ENCODE measurements at places on chromosomes 1 and 21.

- no peak for DNase-seq
Measured at GRCh38 chr1:23825762-23826522, 713 bp upstream of the HMGCL start.

- DNase-seq, result no peak
Measured at GRCh38 chr1:197129698-197130097, 16.8 kb downstream of the ASPM start.

- peak; percentile 19 for DNase-seq
Measured at GRCh38 chr21:34205811-34206571, 132.6 kb downstream of the MRPS6 start.

DNA sequence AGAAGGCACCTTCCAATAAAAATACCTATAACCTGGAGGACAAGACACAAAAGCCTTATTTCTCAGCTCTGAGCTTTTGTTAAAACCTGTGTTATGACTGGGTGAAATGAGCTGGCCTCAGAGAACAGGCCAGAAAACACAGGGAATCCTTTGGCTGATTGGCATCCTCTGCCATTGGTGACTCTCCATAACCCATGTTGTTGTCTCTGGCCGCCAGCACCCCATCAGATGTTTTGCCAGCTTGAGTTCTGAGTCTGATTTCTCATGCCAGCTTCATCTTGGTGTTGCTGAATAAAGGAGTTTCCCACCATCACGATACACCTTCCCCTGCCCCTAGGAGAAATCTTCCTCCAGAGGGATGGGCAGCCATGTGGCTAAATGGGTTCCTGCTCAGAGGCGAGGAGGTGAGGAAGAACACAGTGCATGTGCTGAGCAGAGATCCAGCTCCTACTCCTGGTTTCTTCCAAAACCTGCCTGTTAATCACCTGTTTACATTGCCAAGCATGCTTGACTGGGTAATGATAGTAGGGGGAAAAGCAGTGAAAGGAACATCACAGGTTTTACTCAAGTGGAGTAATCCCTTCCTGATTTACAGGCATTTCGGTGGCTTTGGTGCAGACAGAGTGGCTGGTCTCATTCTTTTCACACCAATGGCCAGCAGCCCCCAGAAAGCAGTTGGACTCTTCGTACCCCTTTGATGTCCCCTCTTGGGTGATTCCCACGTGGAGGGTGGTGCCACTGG lies 109.8 kb downstream of the ROR1 start:
- no peak for DNase-seq

DNA sequence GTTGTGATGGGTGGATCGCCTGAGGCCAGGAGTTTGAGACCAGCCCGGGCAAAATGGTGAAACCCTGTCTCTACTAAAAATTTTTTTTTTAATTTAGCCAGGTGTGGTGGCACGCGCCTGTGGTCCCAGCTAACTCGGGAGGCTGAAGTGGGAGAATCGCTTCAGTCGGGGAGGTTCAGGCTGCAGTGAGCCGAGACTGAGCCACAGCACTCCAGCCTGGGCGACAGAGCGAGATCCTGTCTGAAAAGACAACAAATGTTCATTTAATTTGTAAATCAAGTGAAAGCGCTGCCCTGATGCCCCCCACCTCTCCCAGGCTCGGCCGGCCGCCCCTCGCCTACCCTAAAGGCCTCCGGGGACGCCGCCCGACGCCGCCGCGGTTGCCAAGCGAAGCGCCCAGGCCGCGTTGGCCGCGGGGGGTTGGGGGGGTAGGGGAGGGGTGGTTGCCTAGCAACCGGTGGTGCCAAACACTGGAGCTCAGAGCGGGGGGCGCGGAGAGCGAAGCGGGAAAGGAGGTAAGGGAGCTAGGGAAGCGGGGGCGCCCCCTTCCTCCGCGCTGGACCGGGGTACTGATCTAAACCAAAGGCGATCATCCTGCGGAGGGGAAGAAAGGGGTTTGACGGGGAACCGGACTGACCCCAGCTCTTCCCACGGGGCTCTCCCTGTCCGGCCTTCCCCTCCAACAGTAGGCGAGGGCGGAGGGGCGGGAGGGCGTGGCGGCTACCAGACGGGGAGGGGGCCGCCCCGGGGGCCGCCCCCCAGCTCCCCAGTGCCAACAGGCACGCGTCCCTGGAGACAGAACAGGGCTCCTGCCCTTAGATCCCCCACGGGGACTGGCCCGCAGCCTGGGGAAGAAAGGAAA lies at the start of gene TEKT2:
Gene TEKT2, plus strand, starts transcription at position 460 of the 862 bp plus-strand sequence. CDS start 828 bp downstream, outside the sequence.
- peak; percentile 45 for DNase-seq

- DNase-seq, result peak; percentile 44
Measured at GRCh38 chr21:34852448-34852847, 183.7 kb downstream of the CLIC6 start.

DNA sequence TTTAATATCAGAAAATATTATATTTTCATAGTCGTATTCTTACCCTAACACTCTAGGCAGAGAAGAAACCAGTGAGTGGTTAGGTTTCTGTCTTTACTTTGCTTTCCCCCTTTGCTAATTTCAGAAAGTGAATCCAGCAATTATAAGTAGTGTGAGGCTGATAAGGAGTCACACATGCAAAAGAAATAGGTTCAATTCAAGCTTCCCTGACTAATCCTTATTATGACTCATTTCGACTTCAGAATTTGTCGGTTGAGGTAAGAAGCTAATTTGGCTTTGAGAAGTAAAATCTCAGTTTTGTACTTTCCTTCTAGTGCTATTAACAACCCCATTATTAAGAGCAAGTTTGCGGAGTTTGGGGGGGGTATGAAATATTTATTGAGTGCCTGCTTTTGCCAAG lies 22.4 kb downstream of the ESRRG start:
- no peak for DNase-seq
